ENCODE measurements at places on chromosomes 1 and 21. TPM values are rescaled to one million over a fixed set of nuclear protein-coding genes. Genes with fewer than 3 reads are reported as not detected.

KRTAP7-1 gene
- not detected for total RNA-seq

GBP1 gene
- total RNA-seq = 24.8 TPM

DDX20 gene
- 28.1 TPM for total RNA-seq

OR10T2 gene
- not detected for total RNA-seq

SPRR1A gene
- total RNA-seq = not detected

BRDT gene
- not detected for total RNA-seq

UBXN10 gene
- not detected for total RNA-seq

AGT gene
- under 0.01 TPM for total RNA-seq

SLC22A15 gene
- not detected for total RNA-seq

PPFIA4 gene
- total RNA-seq = 0.17 TPM

C1orf226 gene
- 1.1 TPM for total RNA-seq

EDARADD gene
- not detected for total RNA-seq

KCNC4 gene
- total RNA-seq = 5.1 TPM

ITLN1 gene
- not detected for total RNA-seq

KRTAP19-1 gene
- total RNA-seq = not detected

CAPZB gene
- total RNA-seq = 160 TPM

CASQ2 gene
- total RNA-seq = not detected

FMO5 gene
- total RNA-seq = 3.6 TPM

NRIP1 gene
- total RNA-seq = 51.1 TPM

ATP1A4 gene
- not detected for total RNA-seq

All from dermis blood vessel endothelial cell (primary cell).